ENCODE measurements at places on chromosomes 3 and 15.

- DNase-seq = no peak
These were observed 1014.7 kb upstream of the CFAP20DC start for GRCh38 chr3:60064210-60065178.

DNA sequence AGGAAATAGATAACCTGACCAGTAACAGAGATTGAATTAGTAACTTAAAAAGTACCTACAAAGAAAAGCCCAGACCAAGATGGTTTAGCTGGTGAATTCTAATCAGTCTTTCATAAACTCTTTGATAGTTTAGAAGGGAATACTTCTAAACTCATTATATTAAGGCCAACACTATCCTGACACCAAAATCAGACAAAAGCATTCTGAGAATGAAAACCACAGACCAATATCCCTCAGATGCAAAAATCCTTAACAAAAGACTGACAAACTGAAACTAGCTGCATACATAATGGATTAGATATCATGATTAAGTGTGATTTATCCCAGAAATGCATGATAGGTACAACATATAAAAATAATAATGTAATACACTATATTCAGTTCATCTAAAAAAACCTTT is 115.6 kb downstream of the RFX7 start:
- DNase-seq = no peak

DNA sequence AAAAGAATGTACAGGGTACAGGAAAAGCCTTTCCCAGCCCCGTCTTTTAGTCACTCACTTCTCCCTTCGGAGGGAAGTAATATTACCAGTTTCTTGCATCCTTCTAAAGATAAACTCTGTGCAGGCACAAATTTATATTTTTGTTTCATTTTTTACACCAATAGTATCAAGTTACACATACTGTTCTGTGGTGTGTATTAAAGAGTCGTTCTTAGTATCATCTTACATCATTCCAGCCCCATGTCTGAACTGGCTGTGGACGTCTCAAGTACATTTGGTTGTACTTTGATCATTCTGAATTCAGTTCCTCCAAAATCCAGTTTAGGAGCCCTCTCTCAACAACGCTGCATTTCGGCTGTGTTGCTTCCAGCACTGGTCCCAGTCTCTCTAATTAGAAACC is 68.7 kb downstream of the LMLN start:
- DNase-seq = no peak

- no peak for DNase-seq
These were observed 111.7 kb upstream of the PLXND1 start for GRCh38 chr3:129718201-129718600.

- no peak for DNase-seq
These were observed 23.5 kb downstream of the IL12A start for GRCh38 chr3:160012108-160012507.
